ENCODE measurements at places on chromosomes 3 and 15.

- no peak for DNase-seq
Measured at GRCh38 chr3:107285197-107285596, 92.0 kb upstream of the CCDC54 start.

- no peak for DNase-seq
Measured at GRCh38 chr3:117893001-117893400, 1141.6 kb downstream of the IGSF11 start.

DNA sequence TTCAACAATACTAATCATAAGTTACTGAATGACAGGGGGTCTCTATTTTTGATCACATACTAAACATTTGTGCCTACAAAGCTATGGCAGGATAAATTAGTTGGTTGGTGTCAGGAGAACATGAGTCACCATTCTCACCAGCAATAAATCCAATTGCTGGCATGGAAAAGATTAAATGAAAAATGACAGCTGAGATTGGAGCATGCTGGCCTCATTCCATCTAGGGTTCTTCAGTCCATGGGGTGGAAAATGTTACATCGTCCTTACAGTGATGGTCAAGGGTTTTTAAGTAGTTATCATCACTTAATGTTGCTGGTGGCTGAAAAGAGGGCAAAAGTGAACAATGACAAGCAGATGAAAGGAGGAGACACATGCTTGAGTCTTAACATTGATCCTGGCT is 180.1 kb upstream of the BCL6 start:
- DNase-seq: no peak

DNA sequence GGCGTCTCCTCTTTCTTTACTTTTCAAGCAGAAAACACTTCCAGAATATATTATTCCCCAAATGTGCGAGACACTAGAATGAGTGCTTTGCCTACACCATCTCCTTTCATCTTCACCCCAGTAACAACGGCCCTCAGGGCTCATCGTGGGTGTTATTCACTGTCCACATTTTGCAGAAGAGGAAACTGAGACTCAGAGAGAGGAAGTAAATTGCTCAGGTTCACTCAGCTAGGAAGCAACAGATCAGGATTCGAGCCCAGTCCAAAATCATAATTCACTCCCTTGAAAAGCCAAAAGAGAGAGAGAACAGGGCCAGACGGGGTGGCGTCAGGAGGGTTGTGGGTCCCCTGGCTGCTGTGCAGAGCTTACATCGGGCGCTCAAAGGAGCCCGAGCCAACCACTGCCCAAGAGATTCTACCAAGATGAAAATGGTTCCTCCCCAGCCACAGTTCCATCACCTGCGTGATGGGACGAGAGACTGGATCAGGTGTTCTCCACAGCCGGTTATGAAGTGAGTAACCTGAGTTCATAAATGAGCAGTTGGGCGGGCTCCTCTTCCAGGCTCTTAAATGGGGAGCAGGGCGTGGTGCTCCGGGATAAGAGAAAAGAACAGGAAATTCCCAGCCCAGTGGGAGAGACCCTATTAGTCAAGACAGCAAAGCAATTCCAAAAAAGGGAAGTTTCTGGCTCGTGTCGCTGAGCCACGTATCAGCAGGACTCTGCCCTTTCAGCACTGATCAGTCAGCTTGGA is 48.6 kb upstream of the FLNB start:
- no peak for DNase-seq

- DNase-seq: no peak
Measured at GRCh38 chr3:156483426-156483825, 71.5 kb downstream of the SSR3 start.

DNA sequence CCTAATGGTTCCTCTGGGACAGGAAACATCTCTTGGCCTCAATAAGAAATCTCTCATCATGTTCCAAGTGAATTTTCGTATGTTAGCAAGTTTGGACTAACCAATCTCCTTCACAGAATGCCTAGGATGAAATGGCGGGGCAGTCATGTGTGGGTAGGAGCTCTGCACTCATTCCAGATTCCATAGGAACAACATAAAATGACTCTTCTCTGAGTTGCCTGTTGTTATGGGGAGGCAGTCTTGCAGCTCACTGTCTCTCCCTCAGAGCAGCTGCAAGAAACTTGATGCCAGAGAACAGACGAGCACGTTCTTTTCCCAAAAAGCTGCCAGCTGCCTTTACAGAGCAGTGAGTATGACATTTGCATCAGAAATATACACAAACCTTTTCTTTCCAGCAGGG is 34.1 kb downstream of the SPATA12 start:
- no peak for DNase-seq

DNA sequence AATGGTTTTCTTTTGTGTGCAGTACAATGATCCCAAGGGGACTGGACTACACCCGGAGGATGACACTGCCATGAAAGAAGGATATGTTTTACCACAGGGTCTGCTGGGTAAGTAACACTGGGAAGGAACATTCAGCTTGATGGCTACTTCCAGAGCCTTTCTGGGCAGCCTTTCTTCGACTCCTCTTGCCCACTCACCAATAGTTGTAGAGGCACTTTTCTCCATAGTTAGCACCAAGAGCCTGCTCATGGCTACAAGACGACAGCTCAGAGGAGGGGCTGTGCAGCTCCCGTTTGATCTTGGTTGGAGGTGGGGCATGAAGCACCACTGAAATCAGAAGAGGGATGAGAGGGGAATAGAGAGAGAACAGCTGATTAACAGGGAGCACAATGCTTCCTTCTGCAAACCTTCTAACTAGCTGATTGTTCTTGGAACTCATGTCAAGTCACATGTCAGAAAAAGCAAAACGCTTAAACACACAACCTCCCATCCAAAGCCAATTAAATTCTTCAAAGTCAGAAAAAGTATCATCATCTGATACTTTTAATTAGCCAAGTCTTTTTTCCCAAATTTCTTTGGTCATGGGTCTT is 27.9 kb downstream of the ETV5 start:
- no peak for DNase-seq

DNA sequence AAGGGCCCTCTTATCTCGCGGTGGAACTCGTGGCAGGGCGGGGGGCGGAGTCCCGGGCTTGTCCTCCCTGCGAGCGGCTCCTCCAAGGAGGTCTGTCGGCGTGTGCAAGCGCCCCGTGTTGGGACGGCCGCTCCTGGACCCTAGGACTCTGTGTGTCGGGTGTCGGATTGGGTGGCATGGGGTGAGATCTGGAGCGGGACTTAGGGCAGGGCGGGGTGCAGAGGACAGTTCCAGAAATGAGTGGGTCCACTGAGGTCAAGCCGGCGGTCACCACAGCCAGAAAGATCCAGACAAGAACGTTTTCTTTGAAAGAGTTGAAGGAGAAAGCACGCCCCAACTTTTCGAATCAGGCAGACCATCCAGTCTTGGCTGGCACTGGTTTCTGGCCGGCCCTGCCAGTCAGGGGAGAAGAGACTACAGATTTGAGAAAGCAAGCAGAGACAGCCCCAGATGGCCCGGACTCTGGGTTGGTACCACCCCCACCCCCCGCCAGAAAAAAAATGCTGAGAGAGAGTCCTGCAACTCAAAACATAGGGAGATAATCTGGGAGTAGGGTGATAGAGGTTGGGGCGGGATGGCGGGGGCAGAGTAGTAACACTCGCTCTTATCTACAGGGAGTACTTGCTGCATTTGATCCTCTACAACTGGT is 784 bp upstream of the CISH start:
- DNase-seq: no peak

DNA sequence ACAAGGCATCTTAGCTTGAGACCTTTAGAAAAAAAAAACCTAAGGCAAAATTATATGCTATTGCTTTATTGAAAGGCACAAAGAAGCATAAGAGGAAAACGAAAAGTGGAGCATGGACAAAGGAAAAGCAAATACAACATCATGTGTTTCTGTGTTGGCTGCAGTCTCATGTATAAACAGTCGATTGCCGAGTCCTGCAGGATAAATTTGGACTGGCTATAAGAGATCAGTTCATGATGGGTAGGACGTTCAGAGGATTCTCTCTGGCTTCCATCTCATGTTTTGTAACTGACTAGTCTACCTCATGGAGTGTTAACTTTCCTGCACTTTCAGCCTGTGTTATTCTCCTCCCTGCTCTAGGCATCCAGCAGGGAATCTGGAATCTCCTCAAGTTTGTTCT is 21.9 kb upstream of the CCDC50 start:
- DNase-seq: no peak
